ENCODE measurements at places on chromosomes 12 and 14.

GRCh38 chr14:62329427-62329826 is 567.2 kb downstream of the SNAPC1 start:
- DNase-seq, result no peak

DNA sequence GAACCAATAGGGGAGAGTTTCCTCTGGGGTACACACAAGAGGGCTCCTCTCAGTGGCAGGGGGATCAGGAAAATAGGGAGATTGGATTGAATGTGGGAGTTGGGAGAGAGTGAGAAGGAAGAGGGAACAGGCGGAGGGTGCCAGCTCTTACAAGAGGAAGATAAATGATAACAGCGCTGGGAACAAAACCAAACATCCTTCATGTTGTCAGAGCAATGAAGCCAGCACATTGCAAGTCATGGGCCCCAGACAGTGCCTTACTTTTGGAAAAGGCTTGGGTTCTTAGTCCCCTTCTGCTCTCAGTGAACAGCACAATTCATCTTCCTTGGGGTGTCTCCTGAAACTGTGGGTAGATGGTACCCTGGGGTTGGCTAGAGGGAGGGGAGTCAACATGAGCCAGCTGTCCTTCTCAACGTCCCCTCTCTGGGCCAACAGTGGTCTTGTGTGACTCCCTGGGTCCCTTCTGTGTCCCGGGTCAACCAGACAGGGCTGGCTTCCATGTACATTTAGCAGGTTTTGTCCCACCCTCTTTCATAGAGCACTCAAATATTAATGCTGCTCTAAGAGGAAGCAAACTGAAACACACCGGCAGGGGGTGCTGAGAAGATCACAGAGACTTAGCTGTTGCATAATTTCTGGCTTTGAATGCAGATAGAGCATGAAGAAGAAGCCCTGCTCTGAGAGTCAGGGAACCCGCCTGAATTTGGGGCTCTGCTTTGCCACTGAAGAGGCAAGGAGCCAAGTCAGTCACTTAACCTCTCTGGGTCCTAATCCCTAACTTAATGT is 138.5 kb downstream of the ESRRB start:
- no peak for DNase-seq

- no peak for DNase-seq
These were observed 4.6 kb downstream of the NUDT14 start for GRCh38 chr14:105176513-105176912.

GRCh38 chr14:30527196-30527595 is 31.8 kb upstream of the G2E3 start:
- no peak for DNase-seq

DNA sequence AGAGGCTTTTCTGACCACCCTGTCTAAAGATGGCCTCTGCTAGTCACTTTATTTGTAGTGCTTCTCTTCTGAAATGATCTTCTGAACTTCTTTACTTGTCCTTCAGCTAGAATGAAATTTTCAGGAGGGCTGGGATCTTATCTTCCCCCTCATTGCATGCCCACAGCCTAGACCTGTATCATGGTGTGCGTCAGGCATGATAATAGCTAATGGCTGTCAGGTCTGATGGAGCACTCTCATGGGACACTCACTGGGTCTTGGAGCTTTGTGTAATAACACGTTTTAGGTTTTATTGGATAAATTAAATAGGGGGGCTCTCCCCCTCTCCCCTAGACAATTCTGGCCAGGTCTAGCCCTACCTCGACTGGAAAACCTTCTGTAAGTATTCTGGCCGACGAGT is 97.1 kb upstream of the NRXN3 start:
- DNase-seq, result no peak

GRCh38 chr12:68958322-68958721 is 25.4 kb upstream of the CPM start:
- DNase-seq, result no peak
